ENCODE measurements at places on chromosomes 3 and 15.

- no peak for DNase-seq
Measured at GRCh38 chr15:63380808-63381282, 801 bp downstream of the CA12 start.

DNA sequence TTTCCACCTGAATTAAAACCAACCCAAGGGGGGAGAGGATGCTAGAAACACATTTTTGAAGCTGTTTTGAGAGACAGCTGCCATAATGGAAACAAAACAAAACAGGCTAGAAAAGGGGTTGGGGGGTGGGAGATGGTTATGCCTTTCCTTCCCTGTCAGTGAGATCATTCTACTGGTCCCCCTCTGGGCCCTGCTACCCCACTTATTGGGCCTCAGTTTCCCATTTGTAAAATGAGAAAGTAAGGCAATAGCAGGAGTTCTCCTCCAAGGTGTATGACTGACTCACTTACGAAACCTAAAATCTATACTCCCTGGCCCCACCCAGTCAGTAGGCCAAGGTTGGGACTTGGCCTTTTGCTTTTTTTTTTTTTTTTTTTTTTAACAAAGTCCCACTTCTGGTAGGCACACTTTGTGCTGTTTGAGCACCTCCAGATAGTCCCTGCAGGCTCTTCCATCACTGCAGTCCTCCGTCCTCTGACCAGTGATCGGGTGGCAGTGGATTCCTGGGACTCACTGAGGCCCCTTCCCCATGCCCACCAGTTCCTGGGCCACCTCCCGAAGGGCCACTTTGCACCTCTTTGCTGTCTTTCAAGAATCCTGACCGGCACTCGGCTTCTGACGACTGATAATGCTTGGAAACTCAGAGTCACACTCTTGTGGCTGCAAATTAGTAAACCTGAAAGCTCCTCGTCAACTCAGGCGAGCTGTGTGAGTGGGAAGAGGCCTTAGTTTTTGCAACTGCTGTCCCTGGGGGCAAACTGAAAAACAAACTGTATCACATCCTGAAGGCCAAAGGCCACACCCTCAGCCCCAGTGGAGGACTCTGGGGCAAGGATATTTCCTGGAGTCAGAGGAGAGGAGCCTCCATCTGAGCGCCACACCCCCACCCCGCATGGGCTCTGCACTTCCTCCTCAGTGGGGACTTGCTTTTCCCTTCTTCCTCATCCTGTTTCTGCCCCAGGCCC is 6.7 kb upstream of the PSTPIP1 start:
- DNase-seq, result no peak

GRCh38 chr3:77251136-77251535 is 211.2 kb downstream of the ROBO2 start:
- DNase-seq, result no peak

DNA sequence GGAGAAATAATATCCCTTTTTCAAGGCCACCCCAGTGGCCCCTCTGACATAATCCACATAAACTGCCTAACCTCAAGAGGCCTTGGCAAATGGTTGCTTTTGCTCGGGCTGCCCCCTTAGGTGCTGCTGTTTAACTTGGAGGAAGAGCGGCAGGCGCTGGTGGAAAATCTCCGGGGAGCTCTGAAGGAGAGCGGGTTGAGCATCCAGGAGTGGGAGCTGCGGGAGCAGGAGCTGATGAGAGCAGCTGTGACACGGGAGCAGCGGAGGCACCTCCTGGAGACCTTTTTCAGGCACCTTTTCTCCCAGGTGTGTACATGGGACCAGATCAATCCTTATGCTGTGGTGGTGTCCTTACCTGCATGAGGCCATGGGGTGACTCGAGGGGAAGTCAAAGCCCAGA is 15.0 kb downstream of the DUOX1 start:
- no peak for DNase-seq

- no peak for DNase-seq
Measured at GRCh38 chr15:101490922-101491733, 1.6 kb upstream of the PCSK6 start.

DNA sequence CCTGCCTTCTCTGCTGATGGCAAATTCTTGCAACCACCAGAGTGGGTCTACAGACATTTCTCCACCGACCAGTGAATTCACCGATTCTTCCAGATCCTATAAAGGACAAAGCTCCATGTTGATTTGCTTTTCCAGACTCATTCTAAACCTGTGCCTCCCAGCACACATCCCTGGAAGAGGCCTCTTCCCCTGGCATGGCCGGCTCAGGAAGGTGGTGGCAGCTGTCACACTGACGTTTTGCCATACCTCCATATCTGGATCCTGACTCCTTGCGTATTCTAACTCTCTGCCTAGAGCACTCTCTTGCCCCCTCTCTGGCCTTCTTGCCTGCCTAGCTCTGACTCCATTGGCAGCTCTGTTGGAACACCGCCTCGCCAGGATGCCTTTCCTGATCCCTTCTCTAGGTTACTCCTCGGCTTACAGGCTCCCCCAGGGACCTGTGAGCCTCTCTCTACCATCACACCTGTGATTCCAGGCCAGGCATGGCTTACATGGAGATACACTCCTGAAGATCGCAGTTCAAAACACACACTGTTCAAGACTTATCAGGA is 31.0 kb downstream of the SLCO2A1 start:
- DNase-seq, result no peak

- no peak for DNase-seq
Measured at GRCh38 chr3:62562596-62562995, 189.2 kb upstream of the FEZF2 start.

- no peak for DNase-seq
Measured at GRCh38 chr3:149058602-149059001, 27.7 kb downstream of the HLTF start.

DNA sequence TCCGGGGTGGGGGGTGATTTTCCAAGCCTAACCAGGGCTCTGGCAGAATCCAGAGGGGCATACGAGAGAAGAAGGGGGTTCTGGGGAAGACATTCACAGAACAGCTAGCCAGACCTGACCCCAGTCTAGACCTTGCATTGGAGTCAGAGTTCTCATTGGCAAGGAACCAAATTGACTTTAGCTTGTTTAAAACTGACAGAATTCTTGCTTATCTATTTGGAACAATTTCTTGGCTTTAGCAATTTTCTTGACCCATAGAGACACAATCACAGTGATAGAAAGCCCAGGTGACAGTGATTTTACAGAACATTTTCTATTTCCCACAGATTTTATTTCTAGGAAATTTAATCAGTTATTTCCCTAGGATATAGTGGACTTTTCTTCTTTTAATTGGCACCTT is 23.6 kb upstream of the ATP11B start:
- DNase-seq, result no peak

- DNase-seq, result no peak
Measured at GRCh38 chr3:65146179-65146578, 458.4 kb upstream of the ADAMTS9 start.

GRCh38 chr15:35098737-35099136 is 13.6 kb upstream of the NANOGP8 start:
- no peak for DNase-seq

DNA sequence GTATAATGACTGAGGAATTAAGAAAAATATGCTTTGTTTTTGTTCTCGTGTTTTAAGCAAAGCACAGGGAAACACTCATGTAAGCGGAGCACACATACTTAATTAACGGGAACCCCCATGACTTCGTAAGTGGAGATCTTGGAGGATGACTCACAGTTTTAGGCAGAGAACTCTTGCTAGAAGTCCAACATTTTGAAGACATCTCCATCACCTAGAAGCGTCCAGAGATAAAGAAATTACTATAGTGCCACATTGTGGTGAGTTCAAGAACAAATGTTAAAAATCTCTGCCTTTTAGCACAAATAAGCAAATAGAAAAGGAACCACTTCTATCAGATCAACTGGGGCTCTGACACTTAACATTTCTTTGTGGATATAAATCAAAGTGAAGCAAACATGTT is 194.1 kb upstream of the ARHGEF26 start:
- DNase-seq, result no peak

DNA sequence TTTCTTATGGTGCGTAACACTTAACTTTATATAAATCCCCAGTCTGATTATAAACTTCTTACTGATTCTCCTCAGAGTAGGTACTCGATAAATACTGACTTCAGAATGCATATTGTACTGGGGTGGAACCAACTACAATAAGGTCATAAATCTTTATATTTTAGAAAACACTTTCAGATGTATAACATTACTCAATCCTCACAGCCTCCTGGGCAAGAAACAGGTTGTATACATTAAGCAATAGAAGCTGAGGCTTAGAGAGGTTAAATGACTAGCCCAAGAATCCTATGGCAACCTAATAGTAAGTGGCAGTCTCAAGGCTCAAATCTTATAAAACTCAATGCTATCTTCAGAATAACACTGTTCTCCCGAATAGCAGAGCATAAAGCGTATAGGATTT is 9.1 kb downstream of the VPS13C start:
- DNase-seq, result no peak

GRCh38 chr15:52383100-52383588 is 87.5 kb upstream of the MYO5C start:
- DNase-seq, result no peak

- no peak for DNase-seq
Measured at GRCh38 chr3:171543759-171544300, 83.6 kb upstream of the TNIK start.

DNA sequence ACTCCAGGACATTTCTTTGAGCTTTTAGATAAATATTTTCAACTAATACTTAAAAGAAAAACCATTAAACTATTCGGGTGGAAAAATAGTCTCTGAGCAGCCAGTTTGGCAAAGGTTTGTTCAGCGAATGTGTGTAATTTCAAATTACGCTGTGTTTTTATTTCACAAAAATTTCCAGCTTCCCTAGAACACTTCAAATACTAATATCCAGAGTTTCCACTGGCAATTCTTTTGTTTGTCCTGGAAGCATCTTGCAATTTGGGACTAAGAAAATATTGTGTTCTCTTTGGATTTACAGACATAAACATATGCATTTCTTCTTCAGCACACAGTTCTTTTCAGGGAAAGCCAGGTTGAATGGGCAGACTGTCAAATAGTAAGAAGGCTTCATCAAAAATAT is 61.9 kb downstream of the MDFIC2 start:
- DNase-seq, result no peak

- no peak for DNase-seq
Measured at GRCh38 chr15:58999694-59000093, 12.2 kb downstream of the RNF111 start.
